ENCODE measurements at places on chromosomes 4 and X.
A peak's percentile ranks its signal among the peaks of the same experiment; 100 is the strongest.

- DNase-seq: no peak
Observed at GRCh38 chr4:88736264-88736663, 38.6 kb upstream of the NAP1L5 start.

- DNase-seq: no peak
Observed at GRCh38 chr4:121376097-121376496, 4.7 kb downstream of the QRFPR start.

DNA sequence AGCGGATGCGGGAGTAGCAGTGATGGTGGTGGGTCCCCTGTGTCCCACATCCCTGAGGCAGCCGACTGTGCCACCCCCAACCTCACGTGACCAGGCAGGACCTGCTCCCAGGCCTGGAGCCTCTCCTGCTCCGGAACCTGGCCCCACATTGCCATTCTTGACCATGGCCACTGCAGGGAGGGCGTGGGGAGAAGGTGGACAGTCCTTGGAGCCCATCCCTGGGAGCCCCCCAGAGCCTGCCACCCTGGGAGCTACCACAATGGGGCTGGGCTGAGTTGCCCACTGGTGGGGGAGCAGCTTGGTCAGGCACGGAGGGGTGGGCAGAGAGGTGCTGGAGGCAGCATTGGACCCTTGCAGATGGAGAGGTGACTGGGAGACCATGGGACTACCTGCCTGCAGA, 36.8 kb downstream of the TMPRSS11A start:
- no peak for DNase-seq

DNA sequence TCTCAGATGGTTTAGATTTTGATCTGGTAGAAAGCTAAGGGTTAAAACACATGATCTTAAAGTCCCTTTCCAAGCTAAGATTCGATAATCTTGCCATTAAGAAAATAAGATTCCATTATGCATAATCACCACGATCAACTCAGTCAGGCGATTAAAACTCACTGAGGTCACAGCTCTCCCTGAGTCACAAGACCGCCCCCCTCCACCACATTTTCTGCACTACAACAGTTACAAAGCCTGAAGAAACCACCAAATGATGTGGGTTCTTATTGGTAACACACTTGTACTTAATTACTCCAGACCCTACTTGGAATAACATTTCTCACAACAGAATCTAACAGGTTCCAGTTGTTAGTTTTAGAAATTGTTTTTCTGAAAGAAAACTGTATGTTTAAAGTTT, 62.8 kb downstream of the SH3KBP1 start:
- peak; percentile 46 for DNase-seq

- no peak for DNase-seq
Observed at GRCh38 chrX:124737771-124738170, 391.4 kb downstream of the SH2D1A start.

DNA sequence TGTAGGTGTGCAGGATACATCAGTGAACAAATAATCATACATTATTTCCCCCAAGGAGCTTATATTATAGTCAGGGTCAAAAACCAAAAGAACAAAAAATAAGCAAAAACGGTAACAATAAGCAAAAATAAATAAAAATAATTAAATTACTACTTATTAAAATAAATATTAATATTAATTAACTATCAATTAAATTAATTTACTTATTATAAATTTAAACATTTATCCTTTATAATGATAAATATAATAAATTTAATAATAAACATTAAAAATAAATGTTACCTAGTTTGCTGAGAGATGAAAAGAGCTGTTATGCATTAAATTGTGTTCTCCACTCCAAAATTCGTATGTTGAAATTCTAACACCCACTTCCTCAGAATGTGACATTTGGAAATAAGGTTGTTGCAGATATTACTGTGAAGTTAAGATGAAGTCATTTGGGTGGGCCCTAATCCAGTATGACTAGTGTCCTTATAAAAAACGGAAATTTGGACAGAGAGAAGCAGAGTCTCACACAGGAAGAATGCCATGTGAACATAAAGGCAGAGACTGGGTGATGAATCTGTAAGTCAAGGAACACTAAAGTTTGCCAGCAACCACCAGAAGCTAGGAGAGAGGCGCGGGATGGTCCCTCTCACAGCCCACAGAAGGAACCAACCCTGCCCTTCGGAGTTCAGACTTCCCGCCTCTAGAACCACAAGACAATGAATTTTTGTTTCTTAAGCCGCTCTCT, 67.2 kb upstream of the IBSP start:
- DNase-seq: no peak

GRCh38 chrX:3584415-3584996, 128.9 kb downstream of the PRKX start:
- no peak for DNase-seq

- no peak for DNase-seq
Observed at GRCh38 chr4:48786549-48786948, 6.5 kb upstream of the FRYL start.

- no peak for DNase-seq
Observed at GRCh38 chr4:30028826-30029225, 691.3 kb upstream of the PCDH7 start.

GRCh38 chrX:108310506-108310905, 127.7 kb downstream of the COL4A6 start:
- no peak for DNase-seq

- no peak for DNase-seq
Observed at GRCh38 chr4:19925516-19925915, 326.2 kb upstream of the SLIT2 start.

DNA sequence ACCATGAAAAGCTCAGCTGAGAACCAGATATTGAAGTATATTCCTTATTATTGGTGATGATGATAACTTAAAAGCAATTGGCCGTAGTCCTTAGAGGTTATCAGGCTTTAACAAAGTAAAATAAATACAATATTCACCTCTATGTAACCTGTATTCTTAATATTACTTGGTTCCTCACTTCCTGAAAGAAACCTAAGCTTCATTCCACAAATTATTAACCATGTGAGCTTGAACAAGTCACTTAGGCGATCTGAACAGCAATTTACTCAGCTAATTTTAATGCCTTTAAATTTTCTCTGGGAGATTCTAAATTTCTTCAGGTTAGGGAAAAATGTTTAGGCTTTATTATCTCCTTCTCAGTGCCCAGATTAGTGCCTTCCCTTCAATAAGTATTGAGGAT, 69.2 kb downstream of the CLDN22 start:
- no peak for DNase-seq

DNA sequence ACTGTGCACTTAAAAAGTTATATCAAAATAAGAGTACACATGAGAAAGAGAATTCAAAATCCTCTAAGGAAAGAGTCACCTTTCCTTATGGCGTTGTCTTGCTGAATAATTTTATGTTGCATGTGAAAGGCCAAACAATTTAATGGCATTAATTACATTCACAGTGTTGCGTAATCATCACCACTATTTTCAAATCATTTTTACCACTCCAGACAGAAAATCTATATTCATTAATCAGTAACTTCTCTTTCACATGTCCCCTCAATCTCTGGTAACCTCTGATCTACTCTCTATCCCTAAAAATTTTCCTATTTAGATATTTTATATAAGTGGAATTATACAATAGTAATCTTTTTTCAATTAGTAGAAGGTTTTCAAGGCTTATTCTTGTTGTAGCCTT, 283.0 kb downstream of the CXXC4 start:
- DNase-seq: no peak

- peak; percentile 97 for DNase-seq
Observed at GRCh38 chr4:103099691-103100392, at the start of gene BDH2. Gene BDH2 (minus strand): TSS chr4:103099834. CDS start chr4:103096254, 3,580 bp downstream.

- DNase-seq: no peak
Observed at GRCh38 chr4:22719218-22719617, 26.5 kb downstream of the GBA3 start.

- DNase-seq: peak; percentile 53
Observed at GRCh38 chrX:112901869-112902725, 61.5 kb upstream of the AMOT start.

- no peak for DNase-seq
Observed at GRCh38 chrX:48520976-48521352, 644 bp upstream of the EBP start.

DNA sequence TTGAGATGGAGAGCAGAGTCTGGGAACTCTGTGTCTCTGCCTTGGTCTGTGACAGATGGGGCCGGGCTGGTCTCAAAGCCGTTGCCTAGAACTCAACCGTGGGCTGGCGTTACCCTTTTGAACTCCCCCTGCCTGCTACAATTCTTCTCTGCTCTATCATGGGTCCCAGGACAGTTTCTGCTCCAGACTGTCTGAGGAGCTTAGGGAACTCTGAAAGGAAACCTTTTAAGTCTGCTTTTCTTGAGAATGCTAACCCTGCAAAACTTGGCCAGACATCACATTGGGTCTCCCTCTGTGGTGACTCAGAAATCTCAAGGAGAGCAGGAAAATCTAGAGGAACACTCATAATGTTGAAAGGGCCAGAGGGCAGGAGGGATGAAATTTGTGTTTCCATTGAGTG, 240.6 kb downstream of the CBR4 start:
- DNase-seq: no peak

- DNase-seq: peak; percentile 58
Observed at GRCh38 chr4:15162465-15163283, 160.4 kb downstream of the CPEB2 start.

DNA sequence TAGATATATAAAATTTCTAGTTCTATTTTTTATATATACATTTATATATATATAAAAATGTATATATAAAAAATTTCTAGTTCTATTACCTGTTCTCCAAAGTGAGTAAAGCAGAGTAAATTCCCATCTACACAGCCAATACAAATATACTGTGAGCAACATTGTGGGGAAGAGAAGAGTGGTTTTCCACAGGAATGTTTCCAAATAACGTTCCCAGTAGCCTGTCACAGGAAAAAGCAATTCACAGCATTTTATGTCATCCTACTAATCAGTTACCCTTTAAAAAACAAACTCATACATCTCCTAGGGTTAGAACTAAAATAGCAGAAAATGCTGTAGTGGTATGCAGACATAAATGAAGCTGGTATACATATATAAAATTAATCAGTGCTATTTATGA, 44.5 kb downstream of the AASDH start:
- DNase-seq: peak; percentile 54

- no peak for DNase-seq
Observed at GRCh38 chr4:156754832-156755570, 216.6 kb downstream of the PDGFC start.

DNA sequence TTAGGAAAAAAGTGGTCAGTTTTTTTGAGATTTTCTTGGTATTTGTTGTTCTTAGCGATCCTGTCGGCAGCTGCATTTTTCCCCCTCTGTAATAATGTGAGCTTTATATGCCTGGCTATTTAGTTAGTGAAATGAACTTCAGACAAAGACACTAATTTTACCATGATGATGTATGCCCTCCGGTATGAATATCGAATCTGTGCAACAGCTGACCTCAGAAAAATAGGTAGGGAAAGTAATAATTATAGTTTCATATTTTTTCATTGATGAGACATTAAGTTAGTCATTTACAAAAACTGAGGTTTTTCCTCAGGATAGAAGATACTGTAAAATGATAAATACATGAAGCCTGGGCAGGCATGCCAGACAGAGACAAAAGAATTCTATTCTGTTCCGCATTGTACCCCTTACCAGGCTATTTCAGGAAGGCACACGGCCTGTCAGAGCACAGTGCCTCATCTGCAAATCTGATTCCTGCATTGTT, 155.8 kb downstream of the SHROOM3 start:
- peak; percentile 78 for DNase-seq

GRCh38 chrX:78106651-78106986, 2.6 kb downstream of the PGK1 start:
- no peak for DNase-seq

DNA sequence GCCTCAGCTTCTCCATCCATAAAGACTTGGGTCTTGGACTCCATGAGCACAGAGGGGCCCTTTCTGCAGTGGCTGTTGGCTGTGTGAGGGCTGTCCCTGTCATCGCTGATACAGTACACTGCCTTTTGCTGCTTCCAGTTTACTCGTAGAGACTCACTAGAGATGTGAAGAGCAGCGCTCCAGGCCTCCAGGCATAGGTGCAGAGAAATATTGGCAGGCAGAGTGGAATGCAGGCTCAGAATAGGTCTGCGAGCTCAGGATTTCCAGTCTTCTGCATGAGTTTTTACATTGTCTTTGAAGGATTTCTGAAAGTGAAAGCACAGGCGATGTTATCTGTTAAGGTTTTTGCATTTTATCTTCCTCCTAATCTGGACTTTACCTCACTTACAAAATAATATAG, 97.4 kb downstream of the AASDH start:
- no peak for DNase-seq

GRCh38 chrX:123975180-123975579, 13.7 kb downstream of the STAG2 start:
- peak; percentile 20 for DNase-seq

GRCh38 chr4:147954850-147955249, 223.0 kb downstream of the ARHGAP10 start:
- no peak for DNase-seq

GRCh38 chr4:31041385-31041784, 321.2 kb downstream of the PCDH7 start:
- no peak for DNase-seq

DNA sequence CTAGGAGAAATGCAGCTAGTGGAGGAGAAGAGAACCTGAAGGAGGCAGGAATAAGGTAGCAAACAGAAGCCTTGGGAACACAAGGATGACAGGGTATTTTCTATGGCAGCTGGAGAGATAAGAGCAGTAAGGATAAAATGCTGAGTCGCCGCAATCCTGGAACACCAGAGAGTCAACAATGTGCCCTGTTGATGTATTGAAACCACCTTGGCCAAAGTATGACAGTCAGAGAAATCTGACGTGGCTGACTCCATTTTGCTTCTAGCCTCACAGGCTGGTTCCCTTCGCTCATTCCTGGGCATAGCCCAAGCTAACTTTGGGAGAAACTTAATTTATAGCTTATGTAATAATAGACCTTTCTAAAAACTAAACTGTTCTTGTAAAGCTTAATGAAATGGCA, 56.6 kb upstream of the C4orf54 start:
- no peak for DNase-seq

GRCh38 chrX:132750331-132751062, 207.9 kb downstream of the HS6ST2 start:
- no peak for DNase-seq

GRCh38 chr4:152778656-152779512, 646 bp downstream of the TIGD4 start:
- peak; percentile 31 for DNase-seq

DNA sequence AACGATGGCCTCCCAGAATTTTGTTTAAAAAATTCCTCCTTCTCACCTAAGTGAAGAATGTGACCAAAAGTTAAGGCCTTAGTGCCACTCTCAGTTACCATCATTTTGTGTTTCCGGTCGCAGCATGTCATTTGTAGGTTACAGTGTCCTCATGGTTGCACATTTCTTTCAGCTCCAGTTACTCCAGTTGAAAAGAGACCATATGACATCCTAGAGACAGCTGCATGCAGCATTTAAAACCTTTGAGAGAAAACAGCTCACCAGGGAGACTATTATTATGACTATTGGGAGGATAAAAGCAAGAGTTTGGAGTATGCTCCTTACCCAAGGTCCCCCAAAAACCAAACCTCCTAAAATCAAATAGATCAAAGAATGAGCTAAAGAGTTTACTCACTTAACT, 45.8 kb downstream of the MGARP start:
- DNase-seq: no peak

GRCh38 chr4:132123870-132124623, 1025.0 kb upstream of the PCDH10 start:
- DNase-seq: no peak

GRCh38 chr4:90695411-90695810, 568.2 kb downstream of the CCSER1 start:
- no peak for DNase-seq

GRCh38 chr4:73776321-73776729, 36.0 kb downstream of the CXCL8 start:
- peak; percentile 51 for DNase-seq

All from kidney glomerular epithelial cell (primary cell).